ENCODE measurements at places on chromosomes 6 and 20.

- DNase-seq = no peak
Observed at GRCh38 chr6:56890683-56891429, 64.1 kb upstream of the BEND6 start.

GRCh38 chr6:6707143-6707542, 118.6 kb downstream of the LY86 start:
- no peak for DNase-seq

- peak; percentile 42 for DNase-seq
Observed at GRCh38 chr20:25139029-25139705, 56.3 kb upstream of the ENTPD6 start.

DNA sequence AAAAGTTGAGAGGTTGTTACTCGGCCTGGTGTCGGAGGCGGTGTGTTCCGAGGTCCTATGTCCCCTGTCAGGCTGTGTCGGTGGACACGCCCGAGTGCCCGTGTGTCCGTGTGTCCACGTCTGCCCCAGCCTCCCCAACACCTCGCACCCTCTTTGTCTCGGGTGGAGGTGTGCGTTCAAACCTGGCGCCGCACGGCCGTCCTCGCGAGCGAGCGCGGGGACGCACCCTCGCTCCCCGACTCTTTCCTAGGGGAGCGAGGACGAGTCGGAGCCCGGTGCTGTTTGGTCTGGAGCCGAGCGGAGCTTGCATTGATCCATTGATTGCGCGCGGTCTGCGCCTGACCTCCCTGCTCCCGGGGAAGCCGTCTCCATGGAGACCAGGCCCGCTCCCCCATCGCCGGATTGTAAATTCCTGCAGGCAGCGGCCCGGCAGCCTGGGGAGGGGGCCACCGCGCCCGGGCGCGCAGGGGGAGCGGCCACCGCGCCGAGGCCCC, 411 bp upstream of the SCUBE3 start:
- DNase-seq = no peak

- peak; percentile 64 for DNase-seq
Observed at GRCh38 chr6:116073765-116074440, 13.2 kb upstream of the FRK start.

DNA sequence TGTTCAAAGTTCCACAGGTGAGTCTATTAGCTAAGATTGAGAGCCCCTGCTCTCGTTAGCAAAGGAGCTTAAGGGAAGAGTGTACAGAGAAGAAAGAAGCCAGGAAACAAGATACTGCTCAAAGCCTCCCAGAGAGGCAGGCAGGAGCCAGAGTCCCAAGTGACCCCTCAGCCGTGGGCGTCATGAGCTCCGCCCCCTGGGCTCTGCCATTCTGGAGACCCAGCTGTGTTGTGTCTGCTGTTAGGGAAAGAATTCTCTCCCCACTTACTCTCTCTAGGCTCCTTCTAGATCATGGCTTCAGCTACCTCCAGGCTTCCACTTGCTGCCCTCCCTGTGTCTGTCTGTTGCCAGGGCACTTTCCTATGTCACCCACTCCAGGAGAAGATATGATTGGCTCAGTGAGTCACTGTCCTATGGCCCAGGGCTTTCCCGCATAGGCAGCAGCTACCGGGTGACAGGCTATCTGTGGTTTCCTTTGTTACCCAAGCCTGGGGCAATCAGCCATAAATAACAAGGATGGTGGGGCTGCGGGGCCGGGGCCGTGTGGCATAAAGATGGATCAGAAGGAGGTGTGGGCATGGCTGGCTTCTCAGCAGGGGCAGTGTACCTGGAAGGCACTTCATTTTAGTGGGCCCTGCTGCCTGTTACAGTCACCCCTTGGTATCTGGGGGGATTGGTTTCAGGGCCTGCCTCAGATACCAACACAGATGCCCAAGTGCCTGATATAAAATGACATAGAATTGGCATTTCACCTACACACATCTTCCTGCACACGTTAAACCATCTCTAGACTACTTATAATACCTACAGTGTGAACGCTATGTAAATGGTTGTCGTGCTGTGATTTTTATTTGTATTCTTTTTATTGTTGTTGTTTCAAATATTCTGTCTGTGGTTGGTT, 118.9 kb downstream of the ARMC2 start:
- DNase-seq = peak; percentile 9

DNA sequence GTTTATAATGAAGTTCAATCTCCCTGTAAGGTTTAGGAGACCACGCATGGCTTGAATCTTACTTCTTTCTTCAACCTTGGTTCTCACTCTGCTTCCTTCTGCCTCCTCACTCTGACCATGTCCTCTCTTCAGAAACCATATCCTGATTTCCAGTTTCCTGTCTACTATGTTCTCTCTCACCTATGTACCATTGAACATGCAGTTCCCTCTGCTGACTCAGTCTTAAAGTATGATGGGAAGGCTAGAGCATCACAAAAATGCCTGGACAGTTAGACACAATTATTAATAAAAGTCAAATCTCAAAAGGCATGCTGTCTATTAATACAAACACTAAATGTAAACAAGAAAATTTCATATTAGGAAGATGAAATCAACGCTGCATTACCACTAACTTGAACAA, 151.6 kb downstream of the PRKN start:
- no peak for DNase-seq

DNA sequence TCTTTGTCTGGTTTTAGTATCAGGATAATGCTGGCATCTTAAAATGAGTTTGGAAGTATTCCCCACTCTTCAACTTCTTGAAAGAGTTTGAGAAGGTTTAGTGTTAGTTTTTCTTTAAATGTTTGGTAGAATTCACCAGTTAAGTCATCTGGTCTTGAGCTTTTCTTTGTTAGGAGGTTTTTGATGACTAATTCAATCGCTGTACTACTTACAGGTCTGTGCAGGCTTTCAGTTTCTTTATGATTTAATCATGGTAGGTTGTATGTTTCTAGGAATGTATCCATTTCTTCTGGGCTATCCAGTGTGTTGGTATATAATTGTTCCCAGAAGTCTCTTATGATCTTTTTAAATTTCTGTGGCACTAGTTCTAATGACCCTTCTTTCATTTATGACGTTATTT, 215.5 kb downstream of the LRFN2 start:
- no peak for DNase-seq

DNA sequence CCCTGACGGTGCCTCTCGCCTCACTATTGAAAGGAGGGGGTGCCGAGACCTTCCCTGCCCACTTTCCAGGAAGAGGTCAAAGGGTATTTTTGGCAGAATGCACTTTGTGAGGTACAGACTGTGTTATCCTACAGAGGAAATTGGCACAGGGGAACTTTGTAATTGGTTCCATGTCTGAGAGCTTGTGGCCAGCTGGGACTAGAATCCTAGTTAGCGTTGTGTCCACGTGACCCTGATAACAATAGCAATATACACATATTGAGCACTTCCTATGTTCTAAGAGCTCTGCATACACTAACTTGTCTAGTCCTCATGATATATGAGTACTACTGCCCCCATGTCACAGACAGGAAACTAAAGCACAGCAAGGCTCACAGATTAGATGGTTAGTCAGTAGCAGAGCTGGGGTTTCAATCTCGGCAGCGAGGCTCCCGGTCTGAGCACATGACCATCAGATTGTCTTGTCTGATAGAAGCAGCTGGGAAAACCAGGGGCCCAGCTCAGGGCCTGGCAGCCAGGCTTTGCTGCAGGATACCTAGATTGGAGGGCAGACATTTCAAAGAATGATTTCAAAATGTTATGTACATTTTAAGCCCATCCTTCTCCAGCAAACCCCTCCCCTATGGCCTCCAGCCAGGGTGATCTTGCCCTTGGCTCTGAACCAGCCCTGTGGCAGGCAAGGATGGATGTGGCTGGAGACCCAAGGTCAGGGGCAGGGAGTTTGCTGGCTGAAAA, 1.4 kb downstream of the MAPK13 start:
- DNase-seq = peak; percentile 39

DNA sequence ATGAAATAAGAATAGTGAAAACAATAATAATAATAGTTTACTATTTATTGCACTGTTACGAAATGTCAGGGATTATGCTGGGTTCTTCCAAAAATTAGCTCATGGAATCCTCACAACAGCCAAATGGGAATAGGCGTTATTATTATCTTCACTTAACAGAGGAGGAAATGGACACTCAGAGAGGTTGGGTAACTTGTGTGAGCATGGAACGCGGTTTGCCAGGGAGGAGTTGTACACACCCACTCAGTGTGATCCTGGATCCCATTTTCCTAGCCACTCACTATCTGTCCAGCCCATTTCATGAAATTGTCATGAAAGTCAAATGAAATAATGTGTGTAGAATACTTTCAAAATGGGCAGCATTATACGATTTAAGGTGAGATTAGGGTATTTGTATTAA, 4.6 kb downstream of the NELFCD start:
- DNase-seq = no peak

All from RWPE1 (cell line).